ENCODE measurements at places on chromosomes 16 and 17.

DNA sequence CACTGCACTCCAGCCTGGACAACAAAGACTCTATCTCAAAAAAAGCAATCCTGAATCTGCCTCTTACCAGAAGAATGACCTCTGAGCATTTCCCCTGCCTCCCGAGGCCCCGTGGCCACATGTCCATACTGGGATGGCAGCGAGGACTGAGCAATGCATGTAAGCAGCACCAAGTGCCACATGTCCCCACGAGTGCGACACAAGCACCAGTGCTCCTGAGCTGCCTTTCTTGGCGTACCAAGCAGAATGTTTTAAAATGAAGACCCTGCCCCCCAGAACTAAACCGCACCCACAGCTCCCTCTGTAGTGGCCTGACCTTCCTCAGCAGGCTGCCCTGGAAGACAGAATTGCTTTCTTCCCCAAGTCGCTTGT lies 373.3 kb downstream of the SLC39A11 start:
- no peak for DNase-seq

DNA sequence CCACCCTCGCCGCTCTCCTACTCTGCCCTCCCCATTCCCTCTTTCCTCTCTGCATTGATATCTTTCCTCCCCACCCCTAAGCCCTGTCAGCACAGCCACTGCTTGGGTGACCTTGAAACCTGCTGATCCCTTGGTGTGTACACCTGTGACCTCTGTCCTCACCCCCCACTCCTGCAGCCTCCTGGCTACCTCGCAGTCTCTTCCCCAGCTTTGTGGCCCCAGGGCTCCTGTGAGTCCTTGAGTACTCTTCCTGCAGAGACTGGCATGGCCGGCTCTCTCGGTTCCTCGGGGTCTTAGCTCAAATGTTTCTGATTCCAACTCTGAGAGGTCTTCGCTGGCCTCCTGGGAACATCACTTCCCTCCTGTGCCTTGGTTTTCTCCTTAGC lies 31.7 kb downstream of the ADCY7 start:
- DNase-seq: no peak

DNA sequence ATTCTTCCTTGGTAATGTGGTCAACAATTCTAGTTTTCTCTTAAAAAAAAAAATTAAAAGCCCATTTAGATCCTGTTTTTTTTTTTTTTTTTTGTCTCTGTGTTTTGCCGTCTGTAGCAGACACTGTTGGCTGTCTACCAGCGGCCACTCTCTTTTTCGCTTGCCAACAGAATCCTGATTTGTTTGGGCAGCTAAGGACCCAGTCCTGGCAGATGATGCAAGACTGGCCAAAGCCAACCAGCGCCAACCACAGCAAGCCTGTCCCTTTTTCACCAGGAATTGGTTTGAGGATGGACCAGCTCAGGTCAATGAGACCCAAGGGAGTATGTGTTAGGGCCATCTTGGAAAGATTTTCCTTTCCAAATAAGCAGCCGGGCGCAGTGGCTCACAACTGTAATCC lies 28.2 kb downstream of the ST3GAL2 start:
- DNase-seq: no peak

DNA sequence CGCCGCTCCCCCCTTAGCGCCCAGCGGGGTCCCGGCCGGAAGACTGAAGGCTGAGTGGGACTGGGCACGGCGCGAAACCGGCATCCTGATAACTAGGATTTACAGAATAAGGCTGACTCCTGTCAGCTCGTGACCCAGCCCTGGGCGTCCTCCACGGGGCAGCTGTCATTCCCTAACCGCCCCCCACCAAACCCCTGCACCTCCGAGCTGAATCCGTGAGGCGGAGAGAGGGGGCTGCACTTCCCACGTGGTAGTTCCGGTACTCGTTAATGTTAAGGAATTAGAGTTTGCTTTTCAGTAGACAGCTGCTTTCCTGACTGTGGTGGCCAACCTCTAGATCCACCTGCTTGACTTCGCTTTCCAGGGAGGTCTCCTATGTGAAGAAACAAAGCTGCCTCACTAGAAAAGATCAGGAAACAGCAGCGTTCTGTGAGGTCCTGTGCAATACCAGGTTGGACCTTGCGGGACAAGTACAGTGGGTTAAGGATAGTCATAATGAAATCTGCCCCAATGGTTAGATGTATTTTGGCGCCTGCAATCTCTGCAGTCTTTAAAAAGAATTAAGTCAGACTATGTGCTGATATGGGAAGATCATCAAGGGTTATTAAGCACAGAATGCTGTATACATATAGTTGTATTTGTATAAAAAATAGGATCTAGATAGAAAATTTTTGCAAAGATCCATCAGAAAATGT lies 1.1 kb upstream of the WBP2 start:
- DNase-seq: no peak

DNA sequence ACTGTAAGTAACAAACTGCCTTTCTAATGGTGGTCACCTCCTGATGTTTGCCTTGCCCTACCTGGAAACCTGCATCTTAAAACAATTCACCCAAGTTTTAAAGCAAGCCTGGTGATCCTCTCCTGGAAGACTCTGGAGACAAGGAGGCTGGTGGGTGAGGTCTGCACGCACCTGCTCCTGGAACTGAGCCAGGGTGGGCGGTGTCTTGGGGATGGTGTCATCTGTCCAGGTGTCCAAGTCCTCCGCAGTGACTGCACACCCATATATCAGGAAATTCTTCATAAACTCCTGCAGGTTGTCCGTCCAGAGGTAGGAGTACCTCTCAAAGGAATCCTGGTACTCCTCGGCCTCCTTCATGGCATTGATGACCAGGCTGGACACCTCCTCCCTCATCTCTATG lies 44.9 kb downstream of the DNAH17 start:
- no peak for DNase-seq

- DNase-seq: no peak
These were observed 299.3 kb downstream of the SOX9 start for GRCh38 chr17:72419866-72420774.

DNA sequence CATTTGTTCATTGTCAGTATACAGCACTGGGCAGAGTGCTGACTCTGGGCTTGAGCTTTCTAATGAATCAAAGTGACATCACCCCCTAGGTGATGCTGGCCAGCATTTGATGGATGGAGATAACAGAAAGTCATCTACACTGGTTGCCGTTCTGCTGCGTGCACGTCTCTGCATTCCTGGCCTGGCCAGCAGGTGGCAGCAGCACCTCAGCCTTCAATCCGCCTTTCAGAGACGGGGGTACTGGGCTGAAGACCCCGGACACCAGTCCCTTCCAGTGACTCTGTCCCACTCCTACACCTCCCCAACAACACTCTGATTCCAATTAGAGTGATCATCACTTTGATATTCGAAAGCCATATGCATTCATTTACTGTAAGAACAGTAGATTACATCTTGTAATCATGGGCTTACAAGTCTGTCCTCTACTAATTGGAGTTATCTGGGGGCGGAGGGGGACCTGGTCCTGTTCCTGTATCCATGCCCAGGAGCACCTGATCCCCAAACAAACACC lies 6.0 kb downstream of the CPSF4L start:
- peak; percentile 53 for DNase-seq

GRCh38 chr17:11644265-11645212 lies 46.3 kb downstream of the DNAH9 start:
- DNase-seq: peak; percentile 40

DNA sequence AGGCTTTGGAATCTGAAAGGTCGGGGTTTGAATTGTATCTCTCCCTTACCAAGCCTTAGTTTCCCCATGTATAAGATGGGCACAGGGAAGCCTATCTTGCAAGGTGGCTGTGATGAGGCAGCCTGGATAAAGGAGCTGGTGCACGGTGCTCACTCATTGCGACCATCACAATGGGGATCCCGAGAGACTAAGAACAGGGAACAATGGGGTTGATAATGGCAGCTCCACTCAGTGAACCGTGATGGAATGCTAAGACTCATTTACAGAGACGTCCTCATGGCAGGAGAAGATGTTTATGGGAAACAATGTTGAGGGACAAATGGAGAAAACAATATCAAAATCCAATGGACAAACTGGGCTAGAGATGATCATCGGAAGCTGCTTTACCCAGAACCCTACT lies 81.8 kb downstream of the SPACA3 start:
- no peak for DNase-seq

GRCh38 chr17:64355536-64356303 lies 34.9 kb downstream of the PECAM1 start:
- no peak for DNase-seq

DNA sequence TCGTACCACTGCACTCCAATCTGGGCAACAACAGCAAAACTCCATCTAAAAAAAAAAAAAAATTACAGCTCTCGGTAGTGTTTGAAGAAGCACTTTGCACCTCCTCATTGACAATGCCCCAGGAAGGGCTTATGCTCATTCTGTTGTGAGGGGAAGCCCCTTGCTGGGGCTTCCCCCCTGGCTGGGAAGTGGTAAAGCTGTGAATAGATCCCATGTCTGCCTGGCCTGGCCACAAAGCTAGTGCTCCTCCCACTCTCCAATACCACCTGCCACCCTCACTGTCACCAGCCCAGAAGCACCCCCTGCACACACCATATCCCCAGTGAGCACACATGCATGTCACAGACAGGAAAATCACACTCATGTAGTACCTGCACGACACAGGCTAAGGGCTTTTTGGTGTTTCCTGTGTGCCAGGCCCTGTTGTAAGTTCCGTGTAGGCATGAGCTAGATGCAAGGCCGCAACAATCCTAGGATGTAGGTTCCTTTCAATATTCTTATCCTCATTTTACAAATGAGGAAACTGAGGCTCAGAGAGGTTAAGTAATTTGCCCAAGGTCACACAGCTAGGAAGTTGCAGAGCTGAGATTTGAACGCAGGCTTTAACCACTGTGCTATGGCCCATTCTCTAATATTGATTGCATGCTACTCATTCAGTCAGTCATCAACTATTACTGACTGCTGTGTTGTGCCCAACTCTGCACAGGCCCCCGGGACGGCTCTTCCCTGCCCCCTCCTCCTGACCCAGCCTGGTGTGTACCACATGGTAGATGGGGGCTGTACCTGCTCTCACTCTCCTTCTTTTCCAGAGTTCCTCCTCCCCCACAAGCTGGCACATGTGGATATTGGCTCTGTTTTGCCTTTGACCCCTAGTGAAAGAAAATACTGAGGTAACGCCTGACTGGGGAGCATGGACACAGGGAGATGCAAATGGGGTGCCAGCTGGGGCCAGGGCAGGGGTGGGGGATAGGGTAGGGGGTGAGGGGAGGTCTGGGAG lies 11.9 kb upstream of the COL1A1 start:
- no peak for DNase-seq
